ENCODE measurements at places on chromosomes 11 and 22.
A peak's percentile ranks its signal among the peaks of the same experiment; 100 is the strongest.

- DNase-seq, result peak; percentile 40
These were observed 5.6 kb downstream of the RGL4 start for GRCh38 chr22:23696326-23696851.

DNA sequence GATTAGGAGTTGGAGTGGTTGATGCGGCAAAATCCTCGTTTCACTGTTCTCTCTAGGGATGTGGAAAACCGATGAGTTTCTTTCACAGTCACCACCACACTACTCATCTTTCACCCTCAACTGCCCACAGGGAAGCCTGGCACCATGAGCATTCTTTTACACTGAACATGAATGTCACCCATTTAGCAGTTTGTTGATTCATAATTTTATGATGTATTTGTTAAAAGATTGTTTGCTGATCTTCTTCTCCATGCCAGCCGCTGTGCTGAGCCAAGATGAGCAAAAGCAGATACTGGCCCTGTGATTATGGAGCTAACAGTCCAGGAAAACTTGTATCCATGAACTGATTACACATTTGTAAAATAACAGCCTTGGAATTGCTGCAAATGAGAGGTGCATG is 3.9 kb upstream of the SCGB1D2 start:
- DNase-seq, result no peak

DNA sequence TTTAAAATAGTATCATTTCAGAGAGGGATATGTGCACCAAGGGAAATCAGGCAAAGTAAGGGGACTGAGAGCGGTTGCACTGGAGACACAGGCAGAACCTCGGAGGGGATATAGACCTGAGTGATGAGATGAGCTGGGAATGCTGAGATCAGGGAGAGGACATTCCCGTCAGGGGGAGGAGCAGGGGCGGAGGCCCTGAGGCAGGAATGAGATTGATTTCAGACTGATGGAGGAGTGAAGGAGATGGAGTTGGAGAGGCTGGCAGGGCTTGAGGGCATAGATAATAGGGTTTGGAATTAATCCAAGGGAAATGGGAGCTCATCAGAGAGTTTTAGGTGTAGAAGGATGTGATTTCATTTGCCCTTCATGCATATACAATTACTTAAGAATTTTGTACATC is 13.2 kb downstream of the CD6 start:
- DNase-seq, result no peak

GRCh38 chr11:126658306-126659056 is 303.0 kb downstream of the ST3GAL4 start:
- no peak for DNase-seq

DNA sequence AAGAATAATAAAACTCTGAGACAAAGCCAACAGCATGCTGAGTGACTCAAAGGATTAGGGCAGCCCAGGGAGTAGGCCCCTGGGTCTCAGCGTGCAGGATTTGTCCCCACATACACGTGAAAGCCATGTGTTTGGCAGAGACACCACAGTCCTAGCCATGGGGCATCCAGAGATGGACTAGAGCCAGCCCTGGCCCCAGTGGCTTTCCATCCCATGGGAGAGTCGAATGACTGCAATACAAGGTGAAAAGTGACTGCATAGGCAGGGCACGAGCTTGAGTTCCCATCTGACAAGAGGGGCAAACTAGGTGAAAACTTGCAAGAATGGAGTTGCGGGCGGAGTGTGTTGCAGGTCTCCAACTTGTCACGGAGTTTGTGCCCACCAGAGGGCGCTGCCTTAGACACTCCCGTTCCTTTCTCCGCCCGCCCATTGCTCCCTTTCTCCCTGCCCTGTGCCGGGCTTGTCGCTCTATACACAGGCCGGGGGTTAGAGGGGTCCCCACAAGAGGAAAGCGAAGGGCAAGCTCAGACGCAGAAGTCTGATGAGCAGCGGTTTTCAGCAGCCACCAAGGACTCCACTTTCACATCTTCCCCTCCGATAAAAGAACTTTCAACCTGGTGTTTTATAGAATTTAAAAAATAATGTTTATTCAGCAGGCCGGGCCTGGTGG is 24.2 kb downstream of the TSKU start:
- peak; percentile 84 for DNase-seq

DNA sequence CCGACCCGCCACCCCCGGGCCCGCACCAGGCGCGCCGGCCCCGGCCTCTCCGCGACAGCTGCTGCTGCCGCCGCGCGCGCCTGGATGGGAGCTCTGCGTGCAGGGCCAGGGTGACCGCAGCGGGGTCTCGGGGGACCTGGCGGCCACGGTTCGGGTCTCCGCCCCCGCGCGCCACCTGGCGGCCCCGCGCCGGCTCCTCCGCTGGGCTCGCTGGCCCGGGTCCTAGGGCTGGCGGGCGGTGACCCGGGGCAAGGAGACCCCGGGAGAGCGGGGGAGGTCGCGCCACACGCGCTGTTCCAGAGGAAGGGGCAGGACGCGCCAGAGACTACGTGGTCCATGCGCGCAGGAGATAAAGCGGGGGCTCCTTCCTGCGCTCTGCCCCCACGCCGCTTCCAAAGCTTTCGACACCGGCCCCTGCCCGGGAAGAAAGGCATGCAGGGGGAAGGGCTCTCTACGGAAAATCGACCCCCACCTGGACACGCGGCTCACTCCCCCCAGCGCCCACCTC is 562 bp downstream of the SHANK2 start:
- no peak for DNase-seq
